Stimulated activated effector memory CD8-positive, alpha-beta T cell treated with anti-CD3 and anti-CD28 coated beads, Interleukin-12 subunit alpha, Interleukin-12 subunit beta, amount 100 ng/mL, for 72 hours (primary cell): ENCODE measurements at places on chromosomes 2 and 18.

DNA sequence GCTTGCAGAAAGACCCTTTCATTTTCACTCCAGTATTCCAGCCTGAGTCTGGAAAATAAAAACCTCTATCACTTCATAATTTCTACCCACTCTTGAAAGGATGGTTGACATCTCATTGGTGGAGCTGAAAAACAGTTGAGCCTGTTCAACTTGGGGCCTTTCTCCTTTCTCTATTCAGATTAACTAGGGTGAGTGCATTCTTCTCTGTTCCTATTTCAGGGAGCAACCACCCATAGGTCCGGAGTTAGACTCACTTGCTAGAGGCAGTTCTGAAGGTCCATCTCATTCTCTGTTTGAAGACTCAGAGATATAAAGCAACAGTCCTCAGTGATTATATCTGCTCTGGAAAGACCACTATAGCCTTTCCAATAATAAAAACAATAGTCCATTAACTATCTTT is 167.9 kb upstream of the SPOPL start:
- no peak for DNase-seq

DNA sequence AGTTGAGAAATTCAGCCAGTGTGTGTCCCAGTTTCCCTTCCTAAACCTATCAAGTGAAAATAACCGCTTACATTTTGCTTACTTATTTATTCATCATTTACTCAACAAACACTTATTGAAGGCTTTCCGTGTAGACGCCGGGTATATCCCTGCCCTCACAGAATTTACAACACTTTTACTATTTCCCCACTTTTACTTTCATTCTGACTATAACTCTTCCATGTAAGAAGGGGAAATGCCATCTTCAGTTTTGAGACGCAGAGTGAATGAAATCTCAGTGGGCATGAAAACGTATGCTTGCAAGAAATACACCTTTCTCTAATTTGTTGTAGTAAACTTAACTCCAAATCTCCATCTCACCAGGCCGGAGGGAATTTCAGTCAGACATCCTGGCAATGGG is 251.0 kb upstream of the CHAC2 start:
- DNase-seq, result no peak

- DNase-seq, result no peak
These were observed 185.3 kb downstream of the NYAP2 start for GRCh38 chr2:225584796-225585195.

DNA sequence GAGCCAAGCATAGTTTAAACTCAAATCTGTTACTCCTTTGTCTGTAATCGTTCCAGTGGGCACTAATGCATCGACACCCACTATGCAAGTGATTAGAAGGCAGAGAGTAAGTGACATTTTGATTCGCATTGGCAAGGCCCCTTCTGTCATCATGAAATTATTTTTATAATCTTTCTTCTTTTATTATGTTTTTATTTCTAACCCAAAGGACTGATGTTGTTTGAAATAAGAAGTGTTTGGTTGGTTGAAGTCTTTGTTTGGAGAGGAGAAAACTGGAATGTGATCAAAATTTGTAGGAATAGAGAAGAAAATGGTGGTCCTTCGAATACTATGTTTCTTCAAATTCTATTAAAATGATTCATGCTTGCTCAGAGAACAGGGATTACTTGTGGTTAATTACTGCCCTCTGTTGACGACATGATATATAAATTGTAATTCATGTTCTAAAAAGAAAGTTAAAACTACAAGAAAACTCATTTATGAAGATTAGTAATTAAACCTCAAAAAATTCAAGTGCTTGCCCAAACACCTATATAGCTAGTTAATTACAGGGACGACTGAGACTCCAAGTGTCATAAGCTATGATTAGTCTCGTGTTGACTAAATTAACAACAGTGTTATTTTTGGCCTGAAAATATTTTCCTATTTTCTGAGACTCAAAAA is 26.4 kb upstream of the TFPI start:
- DNase-seq, result no peak

GRCh38 chr18:8496186-8496585 is 113.1 kb upstream of the RAB12 start:
- DNase-seq, result no peak

DNA sequence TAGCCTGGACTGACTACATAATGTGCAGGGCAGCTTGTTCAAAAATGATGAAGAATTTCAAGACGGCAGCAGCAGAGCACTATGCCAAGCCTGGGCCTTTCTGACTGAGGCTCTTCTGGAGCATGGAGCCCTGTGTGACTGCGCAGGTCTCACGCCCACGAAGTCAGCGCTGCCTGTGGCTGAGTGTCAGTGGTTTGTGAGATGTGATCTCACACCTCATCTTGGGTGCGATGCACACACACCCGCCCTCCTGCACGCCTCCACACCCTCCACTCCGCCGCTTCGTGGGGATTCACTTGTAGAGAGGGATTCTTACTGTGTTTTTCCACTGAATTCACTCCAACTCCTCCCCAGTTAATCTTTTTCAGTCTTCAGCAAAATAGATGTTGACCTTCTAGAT is 103.9 kb downstream of the VIT start:
- peak; percentile 58 for DNase-seq
